GM12878 (cell line): ENCODE measurements at places on chromosomes 2 and 18.

DNA sequence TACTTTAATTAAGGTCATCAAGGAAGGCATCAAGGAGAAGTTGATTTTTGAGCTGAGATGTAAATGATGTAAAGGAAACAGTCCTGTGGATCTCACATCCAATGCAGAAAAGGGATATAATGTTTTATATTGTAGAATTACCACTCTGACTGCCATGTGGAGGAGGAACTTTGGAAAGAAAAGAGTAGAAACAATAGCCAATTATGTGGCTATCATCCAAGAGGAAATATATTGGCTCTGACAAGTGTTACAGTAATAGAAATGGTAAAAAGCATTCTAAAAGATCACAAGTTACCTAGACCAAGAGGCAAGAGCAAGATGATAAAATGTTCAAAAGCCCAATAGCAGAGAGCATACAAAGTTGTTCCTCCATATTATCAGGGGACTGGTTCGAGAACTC is 26.8 kb downstream of the BARD1 start:
- DNase-seq: no peak

GRCh38 chr2:13968811-13969210 is 663.7 kb upstream of the LRATD1 start:
- no peak for DNase-seq

- DNase-seq: no peak
These were observed 806.5 kb downstream of the TDRD15 start for GRCh38 chr2:21930226-21930625.

DNA sequence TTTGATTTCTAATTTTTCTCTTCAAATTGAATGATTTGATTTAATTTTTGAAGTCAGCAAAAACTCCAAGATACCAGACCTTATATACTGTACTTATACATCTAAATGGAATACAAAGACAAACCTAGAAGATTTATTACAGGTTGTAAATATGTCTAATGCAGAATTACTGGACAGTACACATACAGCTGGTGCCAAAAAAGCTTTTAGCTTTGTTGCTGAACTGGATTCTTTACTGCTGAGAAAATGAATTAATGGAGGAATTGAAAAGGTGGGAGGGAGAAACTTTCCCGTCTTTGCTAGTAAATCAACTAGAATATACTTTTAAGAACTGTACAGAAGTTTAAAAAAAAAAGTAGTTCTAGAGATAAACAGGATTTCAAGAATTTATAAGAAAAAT is 17.5 kb downstream of the C1D start:
- DNase-seq: no peak

DNA sequence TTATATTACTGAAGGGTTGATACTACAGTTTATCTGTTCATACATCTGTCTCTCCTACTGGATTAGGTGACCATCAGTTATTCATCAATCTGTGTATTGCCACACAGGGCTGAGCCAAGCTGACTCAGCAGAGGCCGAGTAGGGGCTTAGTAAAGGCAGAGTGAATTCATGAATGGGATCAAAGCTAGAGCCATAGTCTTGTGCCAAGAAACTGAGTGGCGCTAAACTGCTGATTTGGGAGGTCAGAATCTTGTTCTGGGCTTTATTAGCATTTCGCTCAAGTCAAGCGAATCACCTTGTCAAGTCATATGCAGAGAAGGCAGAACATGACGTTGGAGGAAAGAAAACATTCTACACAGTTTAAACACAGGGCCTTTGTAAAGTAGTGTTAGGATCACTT is 34.1 kb downstream of the SOCS6 start:
- DNase-seq: no peak

DNA sequence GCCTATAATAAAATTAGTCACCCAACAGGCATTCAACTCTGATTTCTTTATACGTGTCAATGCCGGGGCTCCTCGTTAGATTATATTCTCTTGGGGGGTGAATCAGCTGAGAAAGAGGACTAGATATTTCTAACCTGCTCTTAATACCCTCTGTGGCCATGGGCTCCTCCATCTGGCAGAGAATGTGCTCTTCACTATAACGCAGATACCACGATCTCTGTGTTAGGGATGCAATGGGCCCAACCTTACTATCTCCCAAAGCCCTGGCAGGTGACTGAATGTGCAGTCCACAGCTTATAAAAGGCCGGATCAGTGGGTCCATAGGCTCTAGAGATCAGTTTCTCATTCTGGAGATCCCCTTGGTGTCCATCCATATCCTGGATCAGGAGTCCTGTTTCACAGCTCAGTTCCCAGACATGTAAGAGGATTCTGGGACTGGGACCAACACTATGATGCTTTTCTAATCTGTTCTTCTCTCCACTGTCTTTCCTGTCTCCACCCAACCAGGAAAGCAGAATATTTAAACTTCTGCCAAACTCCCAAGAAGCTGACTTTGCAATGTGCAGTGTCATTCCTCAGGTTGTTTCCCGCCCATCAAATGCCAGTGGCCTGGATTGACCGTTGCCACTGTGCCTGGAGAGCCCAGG is 71.4 kb upstream of the CELF4 start:
- no peak for DNase-seq

GRCh38 chr2:142745691-142746090 is 131.8 kb upstream of the KYNU start:
- DNase-seq: no peak

DNA sequence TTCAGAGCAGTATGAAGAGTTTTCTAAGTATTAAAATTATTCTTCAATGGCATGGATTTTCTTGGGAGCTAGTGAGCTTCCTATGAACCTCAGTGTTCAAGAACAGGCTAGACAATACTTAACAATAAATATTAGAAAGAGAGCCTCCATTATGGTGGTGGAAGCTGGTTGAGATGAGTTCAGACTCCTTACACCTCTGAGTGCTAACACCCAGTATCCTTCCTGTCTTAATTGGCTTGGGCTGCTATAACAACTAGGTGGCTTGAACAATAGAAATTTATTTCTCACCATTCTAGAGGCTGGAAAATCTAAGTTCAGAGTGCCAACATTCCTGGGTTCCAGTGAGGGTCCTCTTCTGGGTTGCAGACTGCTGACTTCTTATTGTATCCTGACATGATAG is 369.4 kb upstream of the HNRNPA3 start:
- DNase-seq: no peak

DNA sequence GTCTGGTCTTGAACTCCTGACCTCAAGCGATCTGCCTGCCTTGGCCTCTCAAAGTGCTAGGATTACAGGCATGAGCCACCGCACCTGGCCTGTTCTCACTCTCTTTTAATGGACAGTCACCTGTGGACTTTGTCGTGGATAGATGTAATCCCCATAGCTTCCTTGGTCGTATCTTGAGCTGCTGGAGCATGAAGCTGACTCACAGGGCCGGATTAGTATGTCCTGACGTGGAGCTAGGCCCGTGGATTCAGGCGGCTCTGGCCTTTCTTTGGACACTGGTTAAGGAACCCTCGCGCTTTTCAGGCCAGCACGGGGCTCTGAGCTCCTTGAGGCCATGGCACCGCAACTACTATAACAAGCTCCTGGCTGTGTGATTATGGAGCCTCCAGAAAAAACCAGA is 27.5 kb upstream of the GBX2 start:
- no peak for DNase-seq

GRCh38 chr2:201654616-201655384 is 11.5 kb upstream of the TMEM237 start:
- DNase-seq: no peak

DNA sequence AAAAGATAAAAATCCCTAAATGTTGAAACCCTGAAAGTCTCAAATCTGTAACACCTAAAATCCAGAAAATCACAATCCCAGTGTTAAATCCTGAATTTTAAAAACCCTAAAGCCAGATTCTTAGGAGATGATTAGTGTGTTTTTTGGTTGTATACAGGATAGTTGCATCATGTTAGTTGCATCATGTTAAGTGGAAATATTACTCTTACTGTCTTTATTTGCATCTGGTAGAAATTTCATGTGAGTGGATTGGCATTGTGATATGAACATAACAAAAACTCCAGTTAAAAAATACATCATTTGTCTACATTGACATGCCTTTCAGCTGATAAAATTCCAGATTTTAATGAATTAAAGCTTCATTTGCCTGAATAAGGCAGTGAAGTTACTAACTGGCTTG is 683.1 kb upstream of the ACVR2A start:
- DNase-seq: no peak

DNA sequence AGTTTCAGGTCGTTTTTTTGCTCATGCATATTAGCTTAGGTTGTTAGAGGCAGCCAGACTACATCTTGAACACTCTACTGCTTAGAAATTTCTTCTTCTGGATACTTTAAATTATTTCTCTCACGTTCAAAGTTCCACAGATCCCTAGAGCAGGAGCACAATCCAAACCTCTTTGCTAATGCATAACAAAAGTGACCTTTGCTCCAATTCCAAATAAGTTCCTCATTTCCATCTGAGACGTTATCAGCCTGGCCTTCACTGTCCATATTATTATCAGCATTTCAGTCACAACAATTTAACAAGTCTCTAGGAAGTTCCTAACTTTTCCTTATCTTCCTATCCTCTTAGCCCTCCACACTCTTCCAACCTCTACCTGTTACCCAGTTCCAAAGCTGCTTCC is 50.4 kb upstream of the ERMN start:
- DNase-seq: no peak

- DNase-seq: no peak
These were observed 728 bp downstream of the AUP1 start for GRCh38 chr2:74528600-74529356.

DNA sequence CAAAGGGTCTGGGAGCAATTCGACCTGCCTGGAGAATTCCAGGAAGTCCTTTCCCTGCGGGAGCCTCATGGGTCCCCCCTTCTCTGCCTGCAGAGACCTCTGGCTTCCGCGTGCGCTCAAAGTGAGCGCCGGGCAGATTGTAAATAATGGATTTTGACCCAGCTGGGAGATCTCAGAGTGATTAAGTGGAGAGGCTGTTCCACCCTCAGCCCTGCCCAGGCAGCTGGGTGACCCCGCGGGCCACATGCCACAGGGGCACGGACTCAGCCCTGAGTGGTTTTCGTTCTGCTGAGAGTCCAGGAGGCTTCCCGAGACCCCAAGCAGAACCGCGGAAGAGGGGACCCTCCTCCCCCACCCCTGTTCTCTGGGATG is 1.2 kb downstream of the KCNG2 start:
- no peak for DNase-seq

GRCh38 chr2:134555411-134555810 is 163.4 kb downstream of the TMEM163 start:
- DNase-seq: no peak

GRCh38 chr2:148594216-148594615 is 50.3 kb upstream of the EPC2 start:
- DNase-seq: no peak

- no peak for DNase-seq
These were observed 171.1 kb downstream of the ZEB2 start for GRCh38 chr2:144348846-144349245.

DNA sequence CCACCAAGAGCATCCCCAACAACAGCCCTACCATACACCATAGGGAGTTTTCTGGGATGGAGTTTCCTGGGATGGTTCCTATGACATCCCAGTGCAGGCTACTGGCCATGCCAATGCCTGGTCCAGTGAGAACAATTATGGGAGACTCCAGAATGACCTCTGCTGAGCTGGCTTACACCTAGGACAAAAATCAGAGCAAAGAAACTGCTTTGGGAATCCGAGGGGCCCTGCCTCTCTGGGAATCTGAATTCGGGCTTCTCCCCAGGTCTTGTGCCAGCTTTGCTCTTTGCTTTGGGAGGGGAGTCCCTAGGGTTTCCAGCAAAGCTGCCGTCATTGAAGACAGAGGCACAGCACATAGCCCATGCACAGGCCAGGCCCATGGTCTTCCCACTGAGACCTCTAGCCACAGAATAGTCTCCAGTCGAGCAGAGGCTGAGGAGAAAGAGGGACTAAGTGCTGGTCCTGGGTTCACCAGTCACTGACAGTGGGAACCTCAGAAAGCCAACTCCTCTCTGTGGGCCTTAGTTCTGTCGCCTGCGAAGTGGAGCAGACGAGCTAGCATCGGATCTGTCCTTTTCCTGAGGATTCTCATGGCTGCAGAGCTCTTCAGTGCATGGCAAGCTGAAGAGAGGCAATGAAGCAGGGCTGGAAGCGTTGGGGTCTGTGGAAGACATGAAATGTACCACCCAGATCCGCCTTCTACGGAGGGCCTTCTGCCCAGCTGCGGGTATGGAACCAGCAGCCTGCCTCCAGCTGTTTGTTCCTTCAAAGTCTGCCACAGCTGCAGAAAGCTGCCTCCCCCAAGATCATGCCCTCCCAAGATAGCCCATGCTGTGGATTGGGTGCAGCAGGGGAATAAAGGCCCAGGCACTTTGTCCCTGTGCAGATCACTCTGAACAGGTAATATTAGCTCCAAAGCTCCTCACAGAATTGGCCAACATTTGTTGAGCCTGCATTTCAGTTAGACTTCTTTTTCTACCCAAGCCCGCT is 11.2 kb upstream of the LBH start:
- no peak for DNase-seq

DNA sequence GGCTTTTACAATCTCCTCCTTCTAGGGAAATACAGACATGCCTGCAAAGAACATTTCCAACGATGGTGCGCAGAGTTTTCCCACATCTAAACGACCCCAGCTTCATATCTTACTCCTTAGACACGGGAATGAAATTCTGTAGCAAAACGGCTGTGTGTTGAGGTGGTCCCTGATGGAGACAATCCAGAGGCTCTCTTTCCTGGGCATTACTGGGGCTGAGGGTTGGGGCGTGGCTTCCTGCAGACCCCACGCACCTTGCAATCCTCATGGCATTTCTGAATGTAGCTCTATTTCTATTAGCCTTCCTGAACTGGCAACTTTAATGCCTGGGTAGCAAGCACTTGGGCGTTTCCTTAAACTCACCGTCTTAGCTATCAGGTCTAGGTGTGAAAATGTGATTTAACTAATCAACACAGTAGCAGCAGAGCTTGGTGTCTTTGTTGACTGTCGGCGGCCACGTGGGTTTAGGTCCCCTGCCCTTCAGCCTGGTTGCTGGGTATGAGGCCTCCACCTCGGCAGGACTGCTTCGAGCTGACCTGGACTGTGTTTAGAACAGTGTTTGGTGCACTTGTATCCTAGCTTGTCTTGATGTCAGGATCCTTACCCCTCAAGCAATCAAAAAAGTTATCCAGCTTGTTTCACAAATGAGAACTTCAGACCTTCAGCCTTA is 242.8 kb downstream of the GBX2 start:
- no peak for DNase-seq

DNA sequence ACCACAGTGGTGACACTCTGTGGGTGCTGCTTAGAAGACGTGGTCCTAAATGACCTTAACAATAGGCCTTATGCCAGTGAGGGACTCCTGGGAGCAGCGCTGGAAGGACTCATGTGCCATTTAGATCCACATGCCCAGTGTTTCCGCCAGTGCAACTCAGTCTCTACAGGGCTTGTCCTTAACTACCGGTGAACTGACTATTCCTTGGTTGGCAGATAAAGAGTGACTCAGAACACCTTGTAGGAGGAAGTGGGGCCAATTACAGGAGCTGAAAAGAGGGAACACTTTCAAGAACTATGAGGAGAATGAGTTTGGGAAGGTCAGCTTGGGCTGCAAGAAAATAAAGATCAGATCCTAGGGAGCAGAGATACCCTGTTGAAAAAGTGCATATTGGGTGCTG is 1.8 kb upstream of the CDK5R2 start:
- no peak for DNase-seq

DNA sequence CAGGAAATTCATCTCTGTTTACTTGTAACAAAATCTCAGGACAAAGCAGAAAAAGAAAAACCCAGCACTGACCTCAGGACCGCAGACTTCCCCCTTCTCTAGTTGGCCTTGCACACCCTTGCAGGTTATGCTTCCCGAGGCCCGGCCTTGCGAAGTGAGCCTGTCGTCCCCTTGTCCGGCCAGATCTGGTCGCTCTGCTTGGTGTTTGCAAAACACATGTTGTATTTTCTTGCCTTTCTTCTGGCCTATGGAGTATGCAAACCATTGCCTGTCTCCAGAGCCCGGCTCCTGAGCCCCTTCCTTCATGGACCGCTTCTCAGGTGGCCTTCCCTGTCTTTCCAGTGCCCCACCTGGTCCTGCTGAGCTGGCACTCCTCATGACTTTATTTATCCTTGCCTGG is 4.8 kb downstream of the IMPA2 start:
- no peak for DNase-seq
